ENCODE measurements at places on chromosomes 2 and 18. TPM values are rescaled to one million over a fixed set of nuclear protein-coding genes. Genes with fewer than 3 reads are reported as not detected.

The FSIP2 gene
- 1.1 TPM for polyA plus RNA-seq

The CCDC178 gene
- polyA plus RNA-seq, result 0.36 TPM

The DIS3L2 gene
- 25.9 TPM for polyA plus RNA-seq

The UNC80 gene
- 2.8 TPM for polyA plus RNA-seq

The HNMT gene
- 26.9 TPM for polyA plus RNA-seq

The TMEM200C gene
- 0.43 TPM for polyA plus RNA-seq

The INPP5D gene
- polyA plus RNA-seq, result 8.9 TPM

The CCDC88A gene
- 50.7 TPM for polyA plus RNA-seq

The MDH1B gene
- polyA plus RNA-seq, result 0.28 TPM

GRCh38 chr2:142741764-142742269 is 135.6 kb upstream of the KYNU start:
- DNase-seq, result no peak

DNA sequence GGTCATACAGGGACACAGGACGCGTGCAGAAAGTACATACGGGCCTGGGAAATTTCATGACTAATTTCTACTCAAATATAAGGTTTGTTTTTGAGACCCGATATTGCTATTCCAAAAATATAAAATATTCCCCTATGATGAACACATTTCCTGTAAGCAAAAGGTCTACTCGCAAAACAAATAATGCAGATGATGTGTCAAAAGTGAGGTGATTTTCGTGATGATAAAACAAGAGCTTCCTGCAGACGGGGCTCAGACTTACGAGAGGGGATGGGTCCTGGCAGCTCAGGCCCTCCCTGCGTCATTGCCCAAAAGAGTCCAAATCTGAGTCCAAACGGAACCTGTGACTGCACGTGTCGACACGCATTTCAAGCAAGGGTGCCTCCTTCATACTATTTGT is 62.7 kb downstream of the MBP start:
- no peak for DNase-seq

GRCh38 chr2:145524836-145525235 is 1004.9 kb upstream of the ZEB2 start:
- DNase-seq, result no peak

GRCh38 chr2:207896525-207897285 is 127.0 kb upstream of the FZD5 start:
- DNase-seq, result no peak

DNA sequence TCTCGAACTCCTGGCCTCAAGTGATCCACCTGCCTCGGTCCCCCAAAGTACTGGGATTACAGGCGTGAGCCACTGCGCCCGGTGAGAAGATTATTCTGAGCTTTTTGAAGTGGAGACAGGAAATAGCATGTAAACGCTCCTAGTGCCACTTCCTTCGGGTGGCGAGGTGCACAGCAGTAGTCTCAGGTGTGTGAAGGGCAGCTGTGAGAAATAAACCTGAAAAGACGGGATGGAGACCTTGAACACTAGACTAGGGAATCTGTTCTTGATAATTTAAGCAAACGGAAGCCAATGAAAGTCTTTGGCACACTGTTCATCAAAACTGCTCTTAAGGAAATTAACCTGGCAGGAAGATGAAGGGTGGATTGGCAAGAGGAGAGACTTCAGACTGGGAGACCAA is 439 bp upstream of the PLEKHH2 start:
- no peak for DNase-seq

DNA sequence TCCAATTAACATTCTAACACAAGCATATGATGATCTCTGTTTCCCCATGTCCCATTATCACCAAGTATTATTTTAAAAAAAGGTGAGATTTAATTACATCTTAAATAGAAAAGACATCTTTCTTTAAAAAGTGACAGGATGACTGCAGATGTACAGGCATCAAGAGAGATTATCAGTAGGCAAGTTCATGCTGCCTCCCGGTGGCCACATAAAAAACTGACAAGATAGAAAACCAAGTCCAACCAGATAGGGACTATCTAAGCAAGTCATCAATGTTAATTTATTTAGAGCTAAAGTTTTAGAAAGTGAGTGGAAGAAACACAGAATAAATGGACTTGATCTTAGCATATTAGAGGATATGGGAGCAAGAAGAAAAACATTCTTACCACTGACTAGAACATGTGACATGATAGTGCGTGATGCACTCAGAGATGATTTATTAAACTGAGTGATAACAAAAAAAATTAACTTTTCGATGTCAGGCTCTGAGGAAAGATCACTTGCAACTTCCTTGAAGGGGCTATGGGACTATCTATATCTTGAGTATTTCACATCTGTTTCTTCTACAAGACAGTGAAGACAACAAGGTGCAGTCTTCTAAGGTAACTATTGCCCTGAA is 5.4 kb upstream of the TDRD15 start:
- DNase-seq, result peak; percentile 15

DNA sequence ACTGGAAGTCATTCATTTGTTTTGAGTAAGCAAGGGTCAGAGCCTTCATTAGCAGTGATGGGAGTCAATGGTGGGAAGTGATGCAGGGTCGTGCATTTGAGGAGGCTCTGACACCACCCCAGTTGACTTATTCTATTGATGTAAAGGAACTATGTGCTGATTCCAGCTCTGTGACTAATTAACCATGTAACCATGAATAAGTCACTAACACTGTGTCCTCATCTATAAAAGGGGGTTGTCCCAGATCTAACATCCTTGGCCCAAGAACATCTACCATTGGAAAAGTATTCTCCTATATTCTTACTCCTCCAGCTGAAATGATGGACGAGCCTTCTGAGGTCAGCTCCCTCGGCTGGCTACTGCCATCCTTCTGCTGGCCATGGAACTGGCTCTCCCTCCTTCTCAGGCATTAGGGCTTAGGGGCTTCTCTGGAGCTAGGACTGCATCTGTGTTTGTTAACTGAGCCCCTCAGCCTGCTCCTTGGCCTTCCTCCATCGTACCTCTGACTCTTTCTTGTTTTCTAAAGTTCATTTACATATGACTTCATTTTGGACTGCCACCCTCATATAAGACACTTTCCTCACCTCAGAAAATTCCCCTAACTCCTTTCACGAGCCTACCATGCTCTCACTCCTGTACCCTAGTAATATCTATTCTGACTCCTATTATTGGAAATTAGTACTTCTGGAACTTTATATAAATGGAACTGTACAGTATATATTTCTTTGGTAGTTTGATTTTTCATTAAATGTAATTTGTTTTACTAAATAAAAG is 115.5 kb downstream of the KCTD1 start:
- DNase-seq, result no peak

DNA sequence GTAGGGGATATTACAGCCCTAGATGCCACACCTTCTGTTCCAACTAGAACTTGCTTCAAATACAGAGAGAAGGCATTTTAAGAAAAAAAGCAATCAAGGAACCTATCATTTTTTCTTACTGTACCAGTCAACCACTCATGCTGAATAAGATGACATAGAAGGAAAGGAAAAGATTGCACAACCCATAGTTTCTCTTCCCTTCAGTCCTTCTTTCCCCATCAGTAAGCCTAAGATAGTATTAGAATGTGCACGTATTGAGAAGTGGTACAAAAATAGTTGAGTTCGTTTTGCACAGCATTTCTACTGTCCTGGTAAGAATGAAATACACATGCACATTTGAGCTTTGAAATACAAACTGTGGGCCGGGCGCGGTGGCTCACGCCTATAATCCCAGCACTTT is 27.0 kb upstream of the HK2 start:
- peak; percentile 14 for DNase-seq

DNA sequence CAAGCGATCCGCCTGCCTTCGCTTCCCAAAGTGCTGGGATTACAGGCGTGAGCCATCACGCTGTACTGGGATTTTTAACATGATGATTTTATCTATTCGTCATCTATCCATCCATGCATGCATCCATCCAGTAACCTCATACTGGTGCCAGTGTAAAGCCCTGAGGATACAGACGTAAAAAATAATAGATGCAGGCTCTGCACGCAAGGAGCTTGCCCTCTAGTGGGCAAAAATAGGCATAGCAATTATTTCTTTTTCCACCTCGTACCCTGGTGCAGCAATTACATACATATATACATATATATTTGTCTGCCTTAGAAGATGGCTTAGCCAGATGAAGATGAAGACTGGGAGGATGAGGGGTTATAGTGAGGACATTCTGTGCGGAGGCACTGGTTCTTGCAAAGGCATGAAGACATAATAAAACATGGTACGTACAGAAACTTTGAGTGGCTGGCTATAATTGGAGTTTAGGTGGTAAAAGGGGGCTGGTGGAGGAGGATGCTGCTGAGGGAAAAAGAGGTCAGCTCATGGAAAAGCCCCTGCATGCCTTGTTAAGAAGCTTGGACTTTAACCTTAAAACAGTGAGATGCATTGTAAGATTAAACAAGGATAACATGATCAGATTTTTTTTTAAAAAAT is 19.6 kb upstream of the RPIA start:
- DNase-seq, result peak; percentile 36

- no peak for DNase-seq
Measured at GRCh38 chr2:65291216-65292105, 63.8 kb downstream of the ACTR2 start.

DNA sequence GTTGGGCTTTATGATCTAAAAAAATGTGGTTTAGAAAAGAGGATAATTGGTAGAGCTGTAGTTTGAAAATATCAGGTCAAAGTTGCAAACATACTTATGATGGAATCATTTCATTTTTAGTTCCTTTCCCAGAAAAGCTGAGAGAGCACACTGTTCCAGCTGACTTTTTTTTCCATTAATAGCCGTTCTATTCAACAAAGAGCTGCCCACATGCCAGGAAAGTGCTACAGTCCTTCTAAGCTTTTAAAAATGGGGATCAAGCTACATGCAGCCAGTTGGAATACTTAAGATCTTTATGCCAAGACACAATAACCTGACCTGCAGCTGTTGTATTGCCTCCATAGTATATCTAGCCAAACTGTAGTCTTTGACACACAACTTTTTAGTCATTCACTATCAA is 111.5 kb downstream of the GALNT3 start:
- peak; percentile 55 for DNase-seq

DNA sequence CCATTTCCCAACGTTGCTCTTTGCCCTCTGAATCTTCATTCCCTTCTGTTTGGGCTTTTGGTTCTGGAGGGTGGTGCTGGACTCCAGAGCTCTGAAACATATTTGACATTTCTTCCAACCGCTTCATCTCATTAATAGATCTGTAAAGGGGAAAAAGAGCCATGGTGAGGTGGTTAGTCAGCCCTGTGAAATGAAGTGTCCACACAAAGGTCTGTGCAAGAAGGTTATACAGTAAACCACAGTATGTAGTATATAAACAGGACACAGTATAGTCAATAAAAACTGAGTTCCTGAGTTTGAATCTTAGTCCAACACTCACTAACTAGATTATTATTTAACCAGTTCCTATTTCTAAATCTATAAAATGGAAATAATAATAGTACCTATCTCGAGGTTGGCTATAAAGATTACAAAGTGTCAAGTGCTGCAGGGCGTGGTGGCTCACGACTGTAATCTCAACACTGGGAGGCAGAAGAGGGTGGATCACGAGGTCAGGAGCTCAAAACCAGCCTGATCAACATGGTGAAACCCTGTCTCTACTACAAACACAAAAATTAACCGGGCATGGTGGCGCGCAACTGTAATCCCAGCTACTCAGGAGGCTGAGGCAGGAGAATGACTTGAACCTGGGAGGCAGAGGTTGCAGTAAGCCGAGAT is 13.1 kb downstream of the STARD7 start:
- no peak for DNase-seq

DNA sequence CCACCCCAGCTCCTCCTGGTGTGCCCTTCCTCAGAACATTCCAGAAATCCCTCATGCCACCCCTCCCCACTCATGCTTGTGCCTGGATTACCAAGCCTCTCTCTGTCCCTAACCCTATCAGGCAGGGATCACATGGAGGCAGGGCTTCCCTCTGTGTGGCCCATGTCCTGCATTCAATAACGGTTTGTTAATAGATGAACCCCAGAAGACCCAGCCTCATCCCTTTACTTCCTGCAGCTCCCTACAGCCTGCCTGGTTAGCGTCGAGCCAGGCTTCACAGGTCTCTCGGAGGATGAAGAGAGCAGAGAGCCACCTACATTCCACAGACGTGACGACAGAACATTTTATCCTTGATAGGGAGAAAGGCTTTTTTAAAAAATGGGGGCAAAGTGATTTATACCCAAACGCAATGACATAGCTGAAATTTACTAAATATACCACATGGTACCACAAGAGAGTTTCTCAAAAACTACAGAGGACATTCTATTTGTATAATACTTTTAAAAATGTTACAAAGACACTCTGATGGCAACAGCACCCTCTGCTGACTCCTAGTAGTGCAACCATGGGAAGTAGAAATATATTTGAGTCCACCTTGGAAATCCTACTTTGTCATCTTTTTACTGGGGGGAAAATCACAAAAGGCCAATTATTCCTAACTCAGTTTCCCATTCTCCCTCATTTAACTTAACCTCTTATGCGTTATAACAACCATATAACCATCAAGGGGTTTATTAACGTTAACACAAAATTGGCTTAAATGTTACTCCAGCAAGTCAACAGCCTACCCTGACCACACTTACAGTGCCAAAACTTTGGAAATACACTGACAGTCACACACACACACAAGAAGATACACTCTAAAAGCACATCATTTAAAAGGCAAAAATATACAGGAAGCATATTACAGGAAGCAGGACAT is 30.7 kb downstream of the FBXO15 start:
- DNase-seq, result no peak

DNA sequence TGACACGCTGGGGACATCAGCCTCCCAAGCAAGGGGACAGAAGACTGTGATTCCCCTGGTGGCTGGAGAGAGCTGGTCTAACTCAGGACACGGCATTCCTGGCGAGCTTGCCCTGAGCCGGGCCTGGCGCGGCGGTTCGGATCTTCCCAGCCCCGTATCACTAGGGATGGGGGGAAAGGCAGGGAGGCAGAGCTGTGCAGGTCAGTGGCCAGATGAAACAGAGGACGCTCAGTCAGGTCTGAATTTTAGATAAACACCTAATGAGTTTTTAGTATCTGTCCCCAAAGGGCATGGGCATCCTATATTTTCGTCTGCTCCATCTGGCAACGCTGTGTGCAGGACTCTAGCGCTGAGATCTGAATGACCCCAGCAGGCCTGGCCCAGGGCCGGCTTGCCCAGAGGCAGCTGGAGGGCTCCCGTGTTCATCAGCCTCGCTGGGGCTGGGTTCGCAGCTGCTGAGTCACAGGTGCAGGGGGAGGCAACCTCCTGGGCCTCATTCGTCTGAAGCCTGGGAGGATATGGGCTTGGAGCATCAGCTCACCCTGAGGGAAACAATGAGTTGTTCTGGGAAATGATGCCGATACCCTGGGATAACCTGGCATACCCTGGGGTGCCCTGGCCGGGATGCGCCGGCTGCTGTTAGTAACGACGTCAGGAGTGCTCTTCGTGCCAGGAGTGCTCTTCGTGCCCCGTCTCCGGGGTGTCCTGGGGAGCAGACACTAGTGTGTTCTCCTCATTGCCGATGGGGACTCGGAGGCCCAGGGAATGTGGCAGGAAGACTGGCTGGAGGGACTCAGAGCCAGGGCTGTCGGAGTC is 48.1 kb upstream of the HPCAL1 start:
- no peak for DNase-seq

DNA sequence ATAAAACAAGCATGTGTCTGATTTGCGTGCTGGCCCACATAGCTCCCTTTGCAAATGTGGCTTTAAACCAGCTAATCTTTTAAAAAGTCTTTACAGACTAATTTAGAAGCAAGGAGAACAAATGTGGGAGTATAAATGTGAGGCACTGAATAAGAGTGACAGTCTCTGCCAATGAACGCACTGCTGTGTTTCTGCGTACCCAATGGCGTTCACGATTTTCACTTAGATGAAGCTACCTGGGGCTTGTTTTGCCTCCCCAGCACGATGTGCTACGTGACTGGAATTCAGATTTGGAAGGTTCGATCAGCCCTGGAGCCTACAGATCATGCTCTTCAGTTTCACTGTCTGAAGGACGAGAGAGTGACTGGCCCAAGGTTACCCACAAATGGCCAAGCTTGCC is 10.8 kb upstream of the CRACDL start:
- DNase-seq, result no peak

GRCh38 chr2:57880967-57881366 is 165.6 kb upstream of the VRK2 start:
- no peak for DNase-seq
